ENCODE measurements at places on chromosomes 7 and 10. TPM values are rescaled to one million over a fixed set of nuclear protein-coding genes. Genes with fewer than 3 reads are reported as not detected.

DNA sequence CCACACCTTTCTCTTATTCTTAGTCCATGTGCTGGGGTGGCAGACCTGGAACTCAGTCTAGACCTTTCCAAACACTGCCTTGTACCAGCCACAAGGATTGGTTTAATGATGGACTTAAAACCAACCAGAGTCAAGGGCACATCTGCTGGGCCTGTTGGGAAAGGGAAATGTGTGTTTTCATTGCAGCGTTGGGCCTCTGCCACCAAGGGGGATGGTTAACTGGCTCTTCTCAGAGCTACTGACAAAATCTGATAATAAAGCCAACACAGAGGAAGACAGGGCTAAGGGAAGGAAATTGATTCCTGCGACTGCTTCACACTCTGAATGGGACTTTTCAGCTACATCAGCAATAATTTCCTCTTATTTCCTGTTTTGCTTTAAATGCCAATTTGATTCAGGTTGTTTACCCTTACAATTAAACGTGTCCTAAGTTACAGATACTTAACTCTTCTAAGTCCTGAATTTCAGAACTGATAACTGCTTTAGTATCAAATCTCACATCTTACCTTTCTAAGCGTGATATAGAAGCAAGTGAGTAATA lies 68.4 kb upstream of the MALRD1 start:
- no peak overlapping the region for H3K27ac ChIP-seq
- H3K4me3 ChIP-seq = no peak overlapping the region
- no peaks in the 10 kb centered on the region for H3K27me3 ChIP-seq
- no peaks in the 10 kb centered on the region for H3K36me3 ChIP-seq

GRCh38 chr10:68348265-68348741 lies 15.6 kb upstream of the PBLD start:
- peak overlapping the region; percentile 54 for H3K27ac ChIP-seq
- peaks cover 7% of the 10 kb centered on the region for H3K4me1 ChIP-seq
- DNase-seq = peak; percentile 65
- H3K4me3 ChIP-seq = no peak overlapping the region
- H3K36me3 ChIP-seq = peaks cover 45% of the 10 kb centered on the region

GRCh38 chr10:77202857-77203256 lies 434.8 kb downstream of the KCNMA1 start:
- DNase-seq = no peak
- peaks cover 31% of the 10 kb centered on the region for H3K27me3 ChIP-seq
- H3K36me3 ChIP-seq = no peaks in the 10 kb centered on the region
- no peak overlapping the region for H3K4me3 ChIP-seq

GRCh38 chr10:92880233-92880861 lies 32.0 kb downstream of the EXOC6 start:
- H3K36me3 ChIP-seq = no peaks in the 10 kb centered on the region
- no peak overlapping the region for H3K4me3 ChIP-seq
- no peak for DNase-seq

The SHLD2 gene
- total RNA-seq = 34.2 TPM

The AOAH gene
- total RNA-seq = 17.7 TPM
